ENCODE measurements at places on chromosomes 5 and 9. TPM values are rescaled to one million over a fixed set of nuclear protein-coding genes. Genes with fewer than 3 reads are reported as not detected.
A peak's percentile ranks its signal among the peaks of the same experiment; 100 is the strongest.

- DNase-seq: no peak
Measured at GRCh38 chr9:132283165-132283564, 71.6 kb downstream of the SETX start.

- DNase-seq: no peak
Measured at GRCh38 chr9:91805031-91805430, 145.0 kb downstream of the ROR2 start.

DNA sequence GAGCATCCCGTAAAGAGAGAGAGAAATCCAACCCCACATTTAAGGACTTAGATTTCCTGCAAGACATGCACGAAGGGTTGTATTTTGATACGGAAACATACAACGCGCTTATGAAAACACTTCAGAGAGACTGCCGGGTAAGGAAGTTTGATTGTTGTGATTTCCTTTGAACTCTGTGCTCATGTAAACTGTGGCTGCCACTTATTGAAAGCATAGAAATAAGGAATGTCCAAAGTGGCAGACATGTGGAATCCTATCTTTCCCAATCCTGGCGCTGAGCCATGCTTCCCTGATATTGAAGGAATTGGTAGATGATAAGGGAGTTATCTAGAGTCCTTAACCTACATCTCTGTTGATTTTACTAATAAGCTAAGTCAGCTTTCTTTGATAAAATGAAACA is 119.4 kb downstream of the PRKACG start:
- no peak for DNase-seq

The SH3RF2 gene
- 50.6 TPM for total RNA-seq

DNA sequence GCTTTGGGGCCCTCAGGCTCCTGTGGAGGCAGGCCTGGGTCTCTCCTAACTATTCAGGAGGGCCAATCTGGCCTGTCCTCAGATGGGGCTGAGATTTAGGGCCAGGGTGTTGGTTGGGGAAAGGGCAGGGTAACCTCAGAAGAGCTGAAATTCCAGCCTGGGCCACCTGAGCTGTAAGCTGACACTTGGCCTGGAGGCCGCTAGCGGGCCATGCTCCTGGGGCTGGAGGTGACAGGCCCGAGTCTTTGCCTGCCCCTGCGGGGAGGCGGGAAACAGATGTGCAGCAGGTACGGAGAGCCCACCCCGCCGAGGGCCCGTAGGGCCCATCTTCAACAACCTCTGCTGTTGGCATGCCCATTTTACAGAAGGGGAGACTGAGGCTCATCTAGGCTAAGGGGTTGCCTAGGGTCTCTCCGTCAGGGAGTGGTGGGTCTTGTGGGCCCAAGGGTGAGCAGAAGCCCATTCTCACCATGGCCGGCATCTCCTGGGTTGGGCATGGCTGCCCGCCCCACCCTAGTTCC is 69.5 kb downstream of the RXRA start:
- DNase-seq: no peak

The RMRP gene
- total RNA-seq: 17,070 TPM

GRCh38 chr5:123170816-123171215 is 81.8 kb downstream of the PRDM6 start:
- no peak for DNase-seq

GRCh38 chr5:75611311-75612225 is at the start of gene ANKDD1B:
ANKDD1B (plus strand) TSS chr5:75611453; CDS start chr5:75611635, 182 bp downstream.
- peak; percentile 64 for DNase-seq

DNA sequence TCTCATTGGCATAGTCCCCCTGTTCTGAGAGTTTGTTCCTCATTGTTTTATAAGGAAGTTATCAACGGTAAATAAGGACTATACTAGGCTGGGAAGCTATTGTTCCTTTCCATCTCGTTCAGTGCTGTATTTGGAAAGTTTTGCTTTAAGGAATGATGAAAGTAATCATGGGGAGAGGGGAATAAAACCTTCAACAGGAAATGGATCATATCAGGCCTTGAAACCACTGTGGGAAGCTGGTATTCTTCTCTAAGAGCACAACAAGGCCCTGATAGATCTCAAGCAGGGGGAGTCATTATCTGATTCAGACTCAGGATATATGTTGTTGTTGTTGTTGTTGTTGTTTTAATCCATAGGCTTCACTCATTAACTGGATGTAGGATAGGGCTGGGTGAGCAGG is 474.5 kb downstream of the ENC1 start:
- no peak for DNase-seq

The PGM5 gene
- total RNA-seq: 70.9 TPM

The NNT gene
- 13.3 TPM for total RNA-seq

DNA sequence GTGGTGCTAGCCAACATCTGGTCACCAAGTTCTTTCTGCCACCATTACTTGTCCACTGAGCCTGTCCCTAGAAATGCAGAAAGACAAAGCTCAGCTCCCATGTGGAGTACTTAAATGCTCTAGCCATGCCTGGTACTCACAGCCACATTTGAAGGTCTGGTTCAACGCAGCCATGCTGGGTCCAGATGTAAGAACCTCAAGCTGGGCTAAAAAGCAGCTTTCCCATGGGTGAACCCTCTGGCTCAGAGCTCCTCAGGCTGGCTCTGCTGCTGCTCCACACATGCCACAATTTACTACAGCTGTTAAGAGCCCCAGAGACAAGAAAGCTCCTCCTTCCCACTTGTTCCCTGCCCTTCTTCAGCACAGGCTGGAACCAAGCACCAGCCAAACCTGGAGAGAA is 97.1 kb upstream of the LRRTM2 start:
- no peak for DNase-seq

The LHX3 gene
- not detected for total RNA-seq

DNA sequence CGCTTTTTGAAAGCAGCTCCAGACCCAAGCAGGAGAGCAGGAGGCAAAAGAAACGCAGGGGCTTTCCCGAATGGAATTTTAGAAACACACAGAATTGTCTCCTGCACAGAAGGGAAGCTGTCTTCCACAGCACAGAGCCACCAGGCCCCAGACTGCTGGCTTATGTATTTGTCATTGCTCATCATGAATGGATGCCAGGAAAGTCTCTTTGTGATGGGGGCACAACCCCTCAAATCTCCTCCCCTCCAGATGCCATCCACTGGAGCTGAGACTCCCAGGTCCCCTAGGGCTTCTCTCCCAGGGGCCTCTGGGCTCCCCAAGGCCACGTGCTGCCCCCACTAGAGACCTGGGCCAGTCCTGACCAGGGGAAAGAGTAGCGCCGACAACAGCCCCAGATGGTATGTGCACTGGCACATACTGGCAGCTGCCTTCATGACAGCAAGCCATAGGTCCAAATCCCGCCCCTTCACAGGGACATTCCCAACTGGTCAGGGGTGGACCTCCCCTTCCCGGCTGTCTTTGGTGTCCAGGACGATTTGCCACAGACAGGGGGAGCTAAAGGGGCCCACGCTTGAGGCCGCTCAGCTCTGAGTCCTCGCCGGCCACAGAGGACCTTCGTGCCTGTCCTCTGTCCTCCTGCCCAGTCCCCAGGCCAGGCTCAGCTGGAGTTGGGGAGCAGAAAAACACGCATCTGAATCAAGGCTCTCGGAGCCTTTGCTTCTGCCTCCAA is 127.8 kb downstream of the KCNIP1 start:
- peak; percentile 80 for DNase-seq

DNA sequence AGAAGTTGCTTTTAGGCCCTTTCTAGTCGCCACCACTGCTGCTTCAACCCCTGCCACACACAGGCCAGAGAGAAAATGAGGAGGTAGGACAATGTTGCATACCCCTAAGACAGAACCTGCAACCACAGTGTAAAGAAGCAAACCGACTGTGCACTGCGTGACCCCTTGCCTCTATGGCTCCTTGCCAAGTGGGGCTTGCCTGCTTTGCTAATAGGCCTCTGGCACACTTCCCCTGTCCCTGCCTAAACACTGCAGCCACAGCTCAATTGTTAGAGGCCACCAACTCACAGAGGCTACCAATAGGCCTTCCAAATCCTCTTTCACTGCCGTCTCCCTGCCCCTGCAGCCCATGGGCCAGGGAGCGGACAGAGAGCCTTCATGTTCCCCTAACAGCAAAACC is 280.1 kb downstream of the CDH10 start:
- DNase-seq: no peak

DNA sequence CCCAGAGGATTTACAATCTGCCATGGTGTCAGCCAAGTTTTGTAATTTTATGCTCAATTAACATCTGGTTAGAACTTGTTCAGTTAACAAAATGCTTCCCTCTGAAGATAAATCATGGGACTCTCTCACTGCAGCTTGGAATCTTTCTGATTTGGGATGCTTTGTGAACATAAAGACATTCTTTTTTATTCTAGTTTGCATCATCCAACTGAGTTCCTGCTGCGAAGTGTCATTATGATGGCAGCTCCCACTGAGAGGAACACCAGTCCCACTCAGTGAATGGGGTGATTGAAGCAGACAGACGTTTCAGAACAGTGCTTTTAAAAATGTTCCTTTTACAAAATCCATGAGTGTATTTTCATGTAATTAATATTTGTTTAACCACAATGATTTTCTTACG is 863.8 kb downstream of the TLE4 start:
- DNase-seq: no peak

The IL3 gene
- not detected for total RNA-seq

The SELENOP gene
- total RNA-seq: 119 TPM

All from ascending aorta (tissue), 2 donors.